Stimulated activated CD8-positive, alpha-beta memory T cell treated with anti-CD3 and anti-CD28 coated beads, Interleukin-7, amount 100 ng/mL, for 4 hours (primary cell): ENCODE measurements at places on chromosomes 3 and 15.

- no peak for DNase-seq
Observed at GRCh38 chr3:23888617-23889228, 28.1 kb downstream of the NKIRAS1 start.

GRCh38 chr15:55372701-55373440 is 35.3 kb downstream of the CCPG1 start:
- DNase-seq = no peak

DNA sequence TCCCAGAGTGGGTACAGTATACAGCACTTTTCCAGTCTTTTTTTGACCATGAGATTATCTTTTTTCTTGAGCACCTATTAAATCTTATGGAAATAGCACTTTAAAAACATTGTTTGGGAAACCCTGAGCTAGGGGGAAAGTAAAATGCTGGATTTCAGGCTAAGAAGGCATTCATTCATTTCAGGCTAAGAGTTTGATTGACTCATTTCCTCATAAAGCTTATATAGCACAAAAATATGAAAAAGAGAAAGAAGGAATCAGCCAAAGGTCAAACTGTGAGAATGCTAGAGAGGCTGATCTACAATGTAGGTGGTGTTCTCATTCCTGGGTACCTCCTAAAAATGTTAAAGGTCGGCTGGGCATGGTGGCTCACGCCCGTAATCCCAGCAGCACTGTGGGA is 10.5 kb downstream of the TTC23 start:
- no peak for DNase-seq

- DNase-seq = peak; percentile 56
Observed at GRCh38 chr3:197791113-197791891, at the start of gene LRCH3. Gene LRCH3 (plus strand): TSS chr3:197791254. CDS start chr3:197791279, 25 bp downstream.

DNA sequence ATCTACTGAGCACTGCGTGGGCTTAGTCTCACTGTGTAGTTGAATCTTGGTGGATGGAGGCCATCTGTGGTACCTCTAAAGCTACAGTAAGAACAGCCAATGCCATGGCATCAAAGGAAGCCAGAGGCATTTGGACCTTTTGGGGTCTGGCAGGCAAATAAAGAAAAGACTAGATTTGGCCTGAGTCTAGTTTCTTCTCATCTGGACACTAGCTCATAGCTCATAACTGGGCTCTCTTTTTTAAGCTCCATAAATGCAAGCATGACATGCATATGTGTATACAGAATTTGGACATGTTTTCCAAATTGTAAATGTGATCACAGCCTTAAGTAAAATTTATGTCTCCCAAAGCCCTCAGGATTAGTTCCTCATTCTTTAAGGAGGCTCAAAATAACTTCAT is 107.5 kb downstream of the CNTN6 start:
- DNase-seq = no peak

DNA sequence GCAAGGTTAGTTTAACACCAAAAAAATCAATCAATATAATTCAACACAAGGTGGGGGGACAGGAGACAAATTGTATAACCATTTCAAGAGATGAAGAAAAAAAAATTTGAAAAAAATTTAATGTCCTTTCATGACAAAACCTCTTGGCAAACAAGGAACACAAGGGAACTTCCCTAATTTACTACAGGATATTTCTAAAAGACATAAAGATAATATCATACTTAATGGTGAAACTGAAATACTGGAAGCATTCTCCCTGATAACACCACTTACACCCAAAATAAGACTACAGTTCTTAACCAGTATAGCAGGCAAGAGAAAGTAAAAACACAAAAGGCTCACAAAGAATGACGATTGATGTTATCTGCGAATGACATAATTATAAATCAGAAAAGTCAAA is 44.7 kb downstream of the IFT57 start:
- no peak for DNase-seq

DNA sequence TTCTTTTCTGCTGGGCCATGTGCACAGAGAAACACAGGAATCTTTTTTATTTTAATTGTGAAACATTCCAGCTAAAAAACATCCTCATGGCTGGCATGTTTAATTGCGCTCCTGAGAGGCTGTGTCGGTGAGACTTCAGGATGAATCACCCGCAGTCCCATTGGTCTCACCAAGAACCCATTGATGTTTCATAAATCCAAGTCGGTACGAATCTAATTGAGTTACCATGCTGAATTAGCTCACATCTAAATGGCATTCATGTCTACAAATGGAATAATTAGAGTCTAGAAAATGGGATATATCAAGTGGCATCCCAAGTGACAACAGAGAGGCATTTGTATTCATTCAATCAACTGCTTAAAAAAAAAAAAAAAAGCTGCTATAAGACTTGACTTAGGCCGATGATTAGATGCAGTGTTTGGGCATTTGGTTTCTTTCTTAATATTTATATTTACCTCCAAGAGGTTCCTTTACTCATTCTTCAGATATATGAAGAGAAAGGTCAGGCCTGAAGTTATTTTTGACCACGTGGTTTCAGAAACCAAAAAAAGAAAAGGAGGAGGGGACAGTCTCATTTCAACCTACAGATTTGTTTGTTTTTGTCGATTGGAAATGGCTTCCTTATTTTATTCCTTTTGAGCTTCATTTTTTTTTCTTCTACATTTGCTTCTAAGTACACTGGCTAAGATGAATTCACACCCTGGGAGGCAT is 79.1 kb upstream of the FOXB1 start:
- DNase-seq = no peak

DNA sequence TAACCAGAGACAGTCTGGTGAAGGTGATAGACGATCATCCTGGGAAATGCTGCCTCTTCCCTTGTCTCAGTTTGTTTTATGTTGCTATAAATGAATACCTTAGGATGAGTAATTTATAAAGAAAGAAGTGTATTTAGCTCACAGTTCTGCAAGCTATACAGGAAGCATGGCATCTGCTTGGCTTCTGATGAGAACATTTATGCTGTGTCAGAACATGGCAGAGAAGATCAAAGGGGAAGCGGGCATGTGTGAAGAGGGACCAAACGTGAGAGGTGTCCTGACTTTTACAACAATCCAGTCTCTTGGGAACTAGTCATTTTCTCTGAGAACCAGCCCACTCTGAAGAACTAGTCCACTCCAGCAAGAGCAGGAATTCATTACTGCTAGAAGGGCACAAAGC is 9.6 kb downstream of the CMC1 start:
- no peak for DNase-seq

GRCh38 chr3:144085964-144086363 is 114.3 kb downstream of the DIPK2A start:
- DNase-seq = no peak

DNA sequence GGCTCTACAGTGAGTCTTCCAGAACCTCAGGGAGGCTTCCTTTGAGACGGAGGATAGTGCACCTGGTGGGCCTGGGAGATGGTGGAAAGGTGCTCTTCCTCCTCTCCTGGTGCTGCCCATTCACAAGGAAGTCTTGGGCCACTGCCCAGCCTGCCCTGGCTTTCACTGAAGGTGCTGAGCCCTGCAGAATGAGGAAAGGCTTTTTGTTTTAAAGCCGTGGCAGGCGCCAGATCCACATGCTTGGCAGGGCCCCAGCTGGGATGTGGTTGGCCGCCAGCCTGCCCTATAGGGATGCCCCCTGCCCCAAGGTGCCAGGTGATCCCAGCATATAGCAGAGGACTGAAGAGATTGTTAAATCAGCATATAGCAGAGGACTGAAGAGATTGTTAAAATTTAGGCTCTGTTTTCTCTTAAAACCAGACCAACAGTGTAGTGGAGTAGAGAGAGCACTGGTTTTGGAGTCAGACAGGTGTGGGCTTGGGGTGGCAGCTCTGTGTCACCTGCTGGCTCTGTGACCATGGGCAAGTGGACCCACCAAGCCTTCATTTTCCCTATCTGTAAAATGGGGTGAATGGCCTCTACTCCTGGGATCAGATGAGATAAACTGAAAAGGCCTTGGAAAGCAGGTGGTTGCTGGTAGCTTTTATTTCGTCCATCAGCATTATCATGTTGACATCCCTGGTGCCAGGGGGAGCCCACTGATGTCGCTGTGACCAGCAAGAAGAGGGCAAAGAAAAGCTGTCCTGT is 53.3 kb downstream of the SLC6A6 start:
- DNase-seq = no peak

- no peak for DNase-seq
Observed at GRCh38 chr3:21020681-21021080, 730.3 kb downstream of the ZNF385D start.

DNA sequence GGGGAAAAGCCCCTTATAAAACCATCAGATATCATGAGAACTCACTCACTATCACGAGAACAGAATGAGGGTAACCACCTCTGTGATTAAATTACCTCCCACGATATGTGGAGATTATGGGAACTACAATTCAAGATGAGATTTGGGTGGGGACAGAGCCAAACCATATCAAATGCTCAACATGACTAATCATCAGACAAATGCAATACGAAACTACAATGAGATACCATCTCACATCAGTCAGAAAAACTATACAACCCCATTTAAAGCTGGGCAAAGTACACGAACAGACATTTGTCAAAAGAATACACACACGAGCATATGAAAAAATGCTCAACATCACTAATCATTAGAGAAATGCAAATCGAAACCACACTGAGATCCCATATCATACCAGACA is 67.7 kb downstream of the SCAPER start:
- DNase-seq = no peak

GRCh38 chr15:63502843-63503738 is 1.3 kb upstream of the USP3 start:
- peak; percentile 72 for DNase-seq

DNA sequence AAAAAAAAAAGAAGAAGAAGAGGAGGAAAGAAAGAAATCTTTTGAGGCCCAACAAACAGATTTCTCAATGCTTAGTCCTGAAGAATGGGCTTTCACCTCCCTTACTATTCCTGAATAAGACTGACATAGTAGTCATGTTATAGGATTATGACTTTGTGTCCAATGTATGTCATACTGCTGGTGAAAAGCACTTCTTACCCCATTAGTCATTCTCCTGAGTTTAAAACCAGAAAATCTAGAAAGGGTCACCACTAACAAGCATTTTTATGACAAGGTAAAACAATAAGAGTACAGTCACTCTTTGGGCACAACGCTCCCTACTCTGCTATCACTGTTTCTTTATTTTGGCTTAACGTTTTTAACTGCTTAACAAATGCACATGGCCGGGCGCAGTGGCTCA is 88.2 kb downstream of the IGSF11 start:
- no peak for DNase-seq

GRCh38 chr3:47791193-47791855 is 9.6 kb upstream of the SMARCC1 start:
- DNase-seq = no peak

GRCh38 chr3:72440491-72440890 is 407.8 kb downstream of the SHQ1 start:
- no peak for DNase-seq

- no peak for DNase-seq
Observed at GRCh38 chr3:133984975-133985374, 44.8 kb downstream of the SLCO2A1 start.

DNA sequence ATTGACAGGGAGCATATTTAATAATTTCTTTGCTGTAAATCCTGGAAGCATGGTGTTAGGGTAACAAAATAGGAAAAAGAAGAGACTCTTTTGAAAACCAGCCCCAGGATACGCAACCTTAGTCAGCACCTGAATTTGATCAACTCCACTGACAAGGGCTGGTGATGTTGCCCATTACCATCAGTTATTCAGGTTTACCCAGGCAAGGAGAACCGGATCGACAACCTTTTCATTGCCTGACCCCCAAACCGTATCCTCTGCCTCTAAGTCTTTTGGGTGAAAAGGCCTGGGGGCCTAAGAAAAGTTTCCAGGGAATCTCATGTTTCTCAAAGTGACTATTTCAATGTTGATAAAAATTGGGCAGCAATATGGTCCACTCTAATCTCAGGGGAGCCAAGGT is 313.3 kb downstream of the KBTBD8 start:
- no peak for DNase-seq

DNA sequence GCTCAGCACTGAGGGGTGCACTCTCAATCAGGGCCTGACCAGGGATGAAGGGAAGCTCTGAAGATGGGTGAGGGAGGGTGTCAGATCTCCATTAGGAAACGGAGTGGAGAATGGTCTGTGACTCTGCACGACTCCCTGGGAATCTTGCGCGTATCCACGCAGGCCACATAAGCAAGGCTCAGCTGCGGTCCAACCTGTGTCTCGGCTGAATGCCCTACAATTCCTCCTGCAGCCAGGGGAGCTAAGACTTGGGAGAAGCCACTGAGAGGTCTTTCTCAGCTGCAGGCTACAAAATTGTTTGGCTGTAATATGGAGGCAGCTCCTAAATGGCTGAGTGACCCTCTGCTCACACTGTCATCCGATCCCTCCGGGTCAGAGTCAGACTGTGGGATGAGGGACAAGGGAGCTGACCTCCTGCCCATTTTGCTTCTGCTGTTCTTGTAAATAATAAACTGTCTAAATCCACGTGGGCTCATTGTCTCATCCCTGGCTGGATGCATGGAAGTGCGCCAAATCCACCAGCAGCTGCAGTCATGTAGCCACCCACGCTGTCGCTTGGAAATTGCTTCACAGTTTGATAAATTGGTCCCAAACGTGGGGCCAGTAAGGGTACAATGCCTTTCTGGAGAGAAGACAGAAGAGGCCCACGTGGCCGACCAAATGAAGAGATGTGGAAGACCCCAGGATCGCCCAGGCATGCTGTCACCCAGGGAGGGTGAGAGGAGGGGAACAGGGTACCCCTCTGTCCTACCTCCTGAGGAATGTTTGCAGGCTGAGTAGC is 30.5 kb downstream of the ALS2CL start:
- no peak for DNase-seq

GRCh38 chr3:194011807-194012206 is 124.1 kb upstream of the HES1 start:
- no peak for DNase-seq

DNA sequence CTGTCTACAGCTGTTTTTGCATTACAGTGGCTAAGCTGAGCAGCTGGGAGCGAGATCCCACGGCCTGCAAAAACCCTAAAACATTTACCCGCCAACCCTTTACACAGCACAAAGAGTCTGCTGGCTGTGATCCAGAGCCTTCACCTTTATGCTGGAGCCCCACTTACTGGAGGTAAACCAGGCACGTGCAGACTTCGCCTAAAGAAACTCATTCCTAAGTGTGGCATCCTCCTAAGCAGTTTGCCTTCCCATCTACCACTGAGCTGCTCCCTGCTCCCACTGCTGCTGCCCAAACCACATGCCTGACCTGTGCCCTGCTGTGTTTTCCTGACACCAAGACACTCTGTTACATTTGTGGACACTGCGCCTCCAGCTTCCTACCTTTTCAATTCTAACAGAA is 53.0 kb downstream of the CHSY1 start:
- no peak for DNase-seq

DNA sequence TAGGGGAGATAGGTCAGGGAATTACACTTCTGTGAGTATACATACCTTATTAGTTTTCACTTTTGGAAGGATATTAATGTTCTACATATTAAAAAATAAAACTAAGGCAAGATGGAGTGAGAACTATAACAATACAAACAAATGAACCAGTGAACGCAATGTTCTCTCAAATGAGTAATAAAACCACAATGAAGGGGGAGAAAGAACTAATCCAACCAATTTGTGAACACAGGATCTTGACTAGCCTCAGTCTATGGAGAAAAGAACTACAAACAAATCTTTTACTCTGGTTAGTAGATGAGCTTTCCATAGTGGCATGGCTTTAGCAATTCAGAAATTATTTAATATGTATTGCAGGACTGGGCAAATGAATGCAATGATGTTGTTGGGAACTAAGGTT is 26.9 kb upstream of the ATOSA start:
- DNase-seq = no peak
